Stimulated activated CD4-positive, alpha-beta T cell treated with anti-CD3 and anti-CD28 coated beads, Interleukin-15, amount 100 ng/mL, for 1 hour (primary cell): ENCODE measurements at places on chromosomes 3 and 15.

DNA sequence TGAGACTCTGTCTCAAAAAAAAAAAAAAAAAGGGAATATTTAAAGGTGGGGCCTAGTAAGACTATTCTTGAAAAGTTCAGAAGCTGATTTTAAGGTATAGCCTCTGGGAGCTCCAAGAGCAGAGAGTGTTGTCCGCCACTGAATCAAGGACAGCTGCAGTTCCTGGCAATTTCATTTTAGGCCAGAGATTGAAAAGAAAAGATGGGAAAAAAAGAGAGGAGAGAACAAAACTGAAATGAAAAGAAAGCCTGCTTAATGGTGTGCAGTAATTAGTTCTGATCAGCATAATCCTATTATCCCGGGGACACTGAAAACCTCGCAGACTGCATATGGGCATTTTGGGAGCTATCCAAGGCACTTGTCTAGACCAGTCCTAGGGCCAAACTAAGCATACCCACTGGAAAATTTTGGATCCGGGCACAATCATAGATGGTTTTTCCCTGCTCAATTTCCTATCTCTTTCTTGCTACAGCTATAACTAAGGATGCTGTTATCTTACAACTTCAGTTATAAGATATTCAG is 43.2 kb downstream of the EHHADH start:
- no peak for DNase-seq

DNA sequence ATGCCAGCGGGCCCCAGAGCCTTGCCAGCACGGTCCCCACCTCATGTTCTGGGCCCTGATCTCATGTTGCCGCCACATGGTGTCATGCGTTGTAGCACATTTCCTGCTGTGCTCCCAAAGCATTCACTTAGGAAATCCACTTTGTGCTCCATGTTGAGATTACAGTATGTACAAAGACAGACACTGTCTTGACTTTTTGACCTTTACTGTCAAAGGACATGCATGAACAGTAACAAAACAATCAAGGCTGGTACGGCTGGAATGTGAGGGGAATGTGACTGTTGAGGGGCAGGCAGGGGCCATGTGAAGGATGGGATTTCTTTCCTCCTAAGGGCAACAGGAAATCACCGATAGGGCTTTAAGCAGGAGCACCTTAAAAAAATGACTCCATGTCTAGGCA is 53.3 kb upstream of the RPL32 start:
- no peak for DNase-seq

DNA sequence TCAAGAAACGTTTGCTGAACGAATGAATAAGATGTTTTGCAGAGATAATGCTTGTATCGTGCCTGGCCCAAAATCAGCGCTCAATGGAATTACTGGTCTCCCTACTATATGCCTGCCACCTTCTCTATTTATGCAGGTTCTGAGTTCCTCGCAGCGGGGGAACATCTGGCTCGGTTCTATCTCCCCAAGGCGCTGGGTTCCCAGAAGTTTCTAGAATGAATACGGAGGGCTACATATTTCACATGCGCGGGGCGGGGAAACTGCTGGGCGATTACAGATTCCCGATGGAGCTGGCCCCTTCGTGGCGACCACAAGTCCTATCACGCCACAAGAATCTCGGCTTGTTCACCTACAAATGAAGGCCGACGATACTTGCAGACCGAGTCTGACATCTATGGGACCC is 411 bp upstream of the EIF2B5 start:
- no peak for DNase-seq

DNA sequence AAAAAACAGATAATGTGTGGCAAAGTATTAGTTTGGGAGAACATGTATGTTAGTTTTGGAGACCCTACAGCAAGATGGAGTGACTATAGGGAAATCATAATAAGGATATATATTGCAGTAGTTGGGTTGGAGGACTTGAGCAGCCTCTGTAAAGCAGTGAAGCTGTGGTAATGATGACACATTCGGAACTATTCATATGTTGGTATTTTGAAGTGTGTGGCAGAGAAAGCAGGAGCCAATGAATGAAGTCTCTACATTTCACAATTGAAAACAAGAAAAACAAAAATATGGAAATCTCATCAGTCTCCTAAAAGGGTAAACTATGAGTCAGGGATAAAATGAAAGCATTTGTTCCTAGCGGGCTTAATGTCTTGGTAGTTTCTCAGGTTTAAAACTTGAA is 645.9 kb downstream of the OTOL1 start:
- no peak for DNase-seq

DNA sequence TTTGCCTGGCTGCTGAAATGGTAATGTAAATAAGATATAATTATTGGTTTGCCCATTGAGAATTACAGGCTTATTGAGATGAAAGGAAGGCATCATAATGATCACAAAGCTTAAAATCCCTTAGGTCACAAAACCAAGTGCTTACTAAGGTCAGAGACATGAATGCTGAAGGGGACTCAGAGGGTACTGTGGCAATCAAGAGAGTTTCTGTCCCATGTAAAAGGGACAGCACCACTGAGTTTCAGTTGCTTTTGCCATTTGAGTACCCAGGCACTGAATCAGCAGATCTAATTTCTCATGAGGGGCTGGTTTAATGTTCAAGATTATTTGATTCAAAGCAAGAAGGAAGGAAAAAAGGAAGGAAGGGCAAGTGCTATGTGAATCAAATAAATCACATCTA is 127.0 kb downstream of the PLOD2 start:
- no peak for DNase-seq

DNA sequence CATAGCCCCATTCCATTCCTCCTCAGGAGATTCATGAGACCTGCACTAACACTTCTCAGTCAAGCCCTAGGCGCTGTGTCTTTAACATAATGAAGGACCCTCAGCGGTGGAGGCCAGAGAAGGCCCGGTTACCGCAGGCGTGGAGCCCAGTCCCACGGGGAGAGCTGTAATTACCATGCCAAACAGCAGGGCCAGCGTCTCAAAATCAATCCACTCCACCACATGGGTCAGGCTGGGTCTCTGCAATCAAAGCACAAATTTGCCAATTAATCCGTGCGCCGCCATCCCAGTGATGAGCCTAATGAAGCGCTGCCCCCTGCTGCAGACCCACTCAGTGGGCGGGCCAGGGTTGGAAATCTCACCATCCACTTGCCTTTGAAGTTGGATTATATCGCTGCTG is 109.7 kb downstream of the OCA2 start:
- no peak for DNase-seq

GRCh38 chr15:78361771-78362506 is 21.8 kb downstream of the CRABP1 start:
- no peak for DNase-seq

DNA sequence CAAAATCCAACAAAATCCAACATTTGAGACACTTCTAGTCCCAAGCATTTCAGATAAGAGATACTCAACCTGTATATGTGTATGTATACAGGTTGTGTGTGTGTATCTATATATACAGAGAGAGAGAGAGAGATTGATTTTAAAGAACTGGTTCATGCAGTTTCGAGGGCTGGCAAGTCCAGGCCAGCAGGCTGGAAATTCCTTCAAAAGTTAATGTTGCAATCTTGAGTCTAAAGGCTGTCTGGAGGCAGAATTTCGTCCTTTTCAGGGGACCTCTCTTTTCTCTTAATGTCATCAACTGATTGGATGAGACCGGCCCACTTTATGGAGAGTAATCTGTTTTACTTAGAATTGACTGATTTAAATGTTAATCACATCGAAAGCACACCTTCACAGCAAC is 199.6 kb upstream of the IL12A start:
- no peak for DNase-seq

DNA sequence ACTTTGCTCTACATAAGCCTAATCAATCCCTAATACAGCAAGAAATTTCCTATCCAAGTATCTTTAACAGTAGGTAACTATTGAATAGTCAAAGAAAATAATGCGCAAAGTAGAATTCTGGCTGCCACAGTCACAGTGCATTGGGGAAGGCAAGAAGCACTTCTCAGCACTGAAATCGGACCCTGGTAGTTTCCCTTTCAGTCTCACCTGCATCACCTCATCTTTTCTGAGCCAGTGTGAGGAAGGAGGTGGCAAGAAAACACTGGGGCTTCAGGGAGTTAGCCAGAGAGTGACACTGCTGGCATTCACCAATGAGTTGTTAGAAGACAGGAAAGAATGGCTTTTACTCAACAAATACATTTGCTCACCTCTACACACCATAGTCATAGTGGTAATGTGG is 8.3 kb downstream of the TRIM42 start:
- DNase-seq: no peak

DNA sequence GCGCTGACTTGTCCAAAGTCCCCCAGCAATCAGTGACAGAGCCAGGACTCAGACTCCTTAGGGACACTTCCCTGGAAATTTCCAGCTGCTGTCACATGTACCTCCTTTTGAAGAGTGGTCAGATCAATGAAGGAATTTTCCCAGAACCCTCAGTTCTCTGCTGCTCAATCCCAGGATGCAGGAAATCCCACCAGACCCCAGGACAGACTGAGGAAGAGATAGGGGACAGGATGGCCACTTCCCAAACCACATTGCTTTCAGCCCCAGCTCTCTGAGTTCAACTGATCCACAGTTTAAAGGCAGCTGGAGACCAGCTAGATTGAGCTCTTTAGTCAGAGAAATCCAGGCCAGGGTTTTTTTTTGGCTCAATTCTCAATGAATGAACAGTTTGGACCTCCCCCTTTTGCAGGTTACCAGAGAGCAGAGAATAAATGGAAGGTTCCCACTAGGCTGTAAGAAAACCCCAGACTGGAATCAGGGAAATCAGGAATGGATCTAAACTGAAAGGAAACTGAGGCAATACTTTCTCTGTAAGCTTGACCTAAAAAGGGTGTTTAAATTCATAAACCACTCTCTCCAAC is 1.5 kb downstream of the CYP1A1 start:
- DNase-seq: no peak

DNA sequence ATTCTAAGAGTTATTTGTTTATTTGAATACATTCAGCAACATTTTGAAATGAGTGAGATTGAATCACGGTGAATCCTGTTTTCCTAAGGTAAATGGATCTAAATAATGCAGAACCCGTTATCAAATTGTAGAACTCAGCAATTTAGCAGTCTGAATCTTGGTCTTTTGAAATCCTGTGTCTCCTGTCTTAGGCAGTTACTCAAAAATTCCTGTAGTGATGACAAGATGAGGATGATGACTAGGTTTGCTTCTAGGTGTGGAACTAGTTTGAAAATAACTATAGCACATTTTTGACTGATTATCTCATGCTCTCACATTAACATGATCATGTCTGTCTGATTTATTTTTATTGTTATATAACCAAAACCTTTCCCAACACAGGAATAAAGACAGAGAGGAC is 115.0 kb downstream of the RAP2B start:
- DNase-seq: no peak

DNA sequence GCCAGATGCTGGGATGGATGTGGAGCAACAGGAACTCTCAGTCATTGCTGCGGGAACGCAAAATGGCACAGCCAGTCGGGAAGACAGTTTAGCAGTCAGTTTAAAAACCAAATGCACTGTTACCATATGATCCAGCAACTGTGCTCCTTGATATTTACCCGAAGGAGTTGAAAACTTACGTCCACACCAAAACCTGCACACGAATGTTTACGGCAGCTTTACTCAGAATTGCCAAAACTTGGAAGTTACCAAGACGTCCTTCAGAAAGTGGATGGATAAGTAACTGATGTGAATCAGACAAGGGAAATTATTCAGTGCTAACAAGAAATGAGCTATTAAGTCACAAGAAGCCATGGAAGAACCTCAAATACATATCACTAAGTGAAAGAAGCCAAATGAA is 36.1 kb upstream of the SLC41A3 start:
- DNase-seq: no peak

DNA sequence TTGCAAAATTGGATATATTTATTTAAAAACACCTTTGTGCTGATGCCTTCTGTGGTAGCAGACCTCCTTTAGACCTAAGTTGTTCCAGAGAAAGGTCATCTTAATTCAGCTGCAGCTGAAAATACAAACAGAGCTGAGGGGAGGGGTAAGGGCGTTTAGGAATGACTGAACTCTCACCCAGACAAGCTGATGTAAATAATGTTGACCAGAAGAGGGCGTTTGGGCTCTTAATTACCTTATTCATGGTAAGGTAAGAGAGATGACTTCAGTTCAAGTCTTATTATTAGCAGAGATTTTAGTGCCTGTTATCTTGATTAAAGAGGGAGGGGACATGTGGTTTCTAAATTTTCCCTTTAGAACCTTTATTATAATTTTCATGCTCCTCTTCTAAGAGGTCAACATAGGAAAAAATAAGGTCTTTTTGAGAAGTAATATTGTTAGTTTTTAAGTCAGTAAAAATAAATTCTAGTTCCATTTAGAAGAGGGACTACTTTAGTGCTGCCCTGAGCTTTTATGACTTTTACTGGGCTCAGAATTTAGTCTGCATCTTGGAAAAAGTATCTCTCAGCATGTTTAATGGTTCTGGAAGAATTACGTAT is 46.3 kb downstream of the GPR171 start:
- no peak for DNase-seq

DNA sequence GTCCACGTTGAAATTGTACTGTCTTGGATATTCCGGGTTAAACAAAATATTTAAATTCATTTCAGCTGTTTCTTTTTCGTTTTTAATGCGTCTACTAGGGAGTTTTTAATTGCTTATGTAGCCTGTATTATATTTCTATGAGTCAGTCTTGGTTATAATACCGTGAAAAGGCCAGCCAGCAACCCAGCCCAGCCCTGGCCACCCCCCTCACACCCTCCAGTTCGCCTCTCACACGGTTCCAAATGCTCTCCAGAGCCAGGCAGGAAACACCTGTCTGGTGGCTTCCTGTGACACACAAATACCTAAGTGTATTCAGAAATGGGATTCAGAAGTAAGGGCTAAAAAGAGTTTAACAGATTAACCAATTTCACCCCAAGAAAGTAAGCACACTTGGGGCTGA is 4.4 kb downstream of the SH3BP5 start:
- no peak for DNase-seq

- DNase-seq: no peak
Measured at GRCh38 chr3:57622362-57622761, 25.2 kb upstream of the ARF4 start.

DNA sequence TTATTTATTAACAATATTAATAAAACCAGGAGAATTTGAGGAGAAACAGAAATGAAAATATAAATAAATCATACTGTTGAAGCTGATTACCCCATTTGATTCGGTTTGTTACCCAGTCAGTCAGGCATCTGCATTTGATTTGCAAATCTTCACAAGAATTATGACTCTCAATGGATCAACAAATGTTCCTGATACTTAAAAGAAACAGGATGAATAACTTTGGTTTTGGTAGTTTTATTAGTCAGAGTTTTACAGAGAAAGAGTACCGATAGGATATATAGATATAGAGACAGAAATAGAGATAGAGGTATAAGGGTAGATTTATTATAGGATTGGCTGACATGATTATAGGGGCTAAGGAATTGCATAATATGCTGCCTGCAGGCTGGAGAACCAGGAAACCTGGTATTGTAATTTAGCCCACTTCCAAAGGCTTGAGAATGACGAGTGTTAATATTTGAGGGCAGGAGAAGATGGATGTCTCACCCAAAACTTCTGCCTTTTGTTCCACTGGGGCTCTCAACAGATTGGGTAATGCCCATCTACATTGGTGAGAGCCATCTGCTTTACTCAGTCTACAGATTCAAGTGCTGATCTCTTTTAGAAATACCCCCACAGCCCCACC is 241.6 kb upstream of the COL8A1 start:
- DNase-seq: no peak

GRCh38 chr3:10744098-10744465 is 71.9 kb upstream of the SLC6A11 start:
- DNase-seq: no peak
